ENCODE measurements at places on chromosomes 16 and 17.

DNA sequence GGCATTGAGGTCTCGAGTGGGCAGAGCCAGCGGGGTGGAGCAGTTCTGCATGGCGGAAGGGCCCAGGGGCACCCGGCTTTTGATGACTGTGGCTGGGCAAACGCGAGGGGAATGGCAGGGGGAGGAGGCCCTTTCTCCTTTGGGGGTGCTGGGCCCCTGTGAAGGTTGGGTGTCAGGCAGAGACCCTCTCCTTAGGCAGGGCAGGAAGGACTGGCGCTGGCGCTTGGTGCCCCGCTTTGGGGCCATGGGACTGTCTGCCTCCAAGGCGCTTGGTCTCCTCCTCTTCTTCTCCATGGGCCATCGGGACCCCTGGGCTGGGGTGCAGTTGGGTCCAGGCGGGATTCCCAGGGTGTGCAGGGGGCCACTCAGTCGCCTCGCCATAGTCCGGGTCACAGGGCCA lies 12.8 kb upstream of the GFAP start:
- no peak for DNase-seq

- DNase-seq = no peak
Measured at GRCh38 chr17:79048826-79049755, 25.1 kb downstream of the C1QTNF1 start.

DNA sequence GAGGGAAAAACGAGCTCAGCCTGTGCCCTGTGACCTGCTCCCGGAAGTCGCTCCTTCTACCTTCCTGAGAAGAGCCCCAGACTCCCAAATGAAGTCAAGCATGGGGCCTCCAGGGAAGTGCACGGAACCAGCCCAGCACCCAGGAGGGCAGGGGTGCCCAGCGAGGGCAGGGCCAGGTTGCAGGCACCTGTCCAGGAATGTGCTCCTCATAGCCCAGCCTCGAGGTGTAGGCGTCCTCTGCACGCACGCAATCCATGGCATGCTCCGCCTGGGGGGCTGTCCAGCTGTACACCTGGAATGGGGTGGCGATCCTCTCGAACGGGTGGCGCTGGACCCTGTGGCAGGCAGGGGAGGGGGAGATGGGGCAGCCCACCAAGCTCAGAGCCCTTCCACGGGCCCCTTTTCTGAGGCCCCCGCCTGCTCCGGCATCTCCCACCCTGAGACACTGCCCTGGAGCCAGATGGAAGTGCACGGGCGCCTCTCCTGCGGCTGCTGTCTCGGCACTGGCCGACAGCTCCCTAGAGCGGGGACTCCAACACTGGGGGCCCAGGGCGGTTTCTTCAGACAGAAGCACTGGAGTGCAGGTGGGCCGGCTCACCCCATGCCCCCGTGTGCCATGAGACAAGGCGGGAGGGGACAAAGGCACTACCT lies 10.9 kb downstream of the CLUH start:
- no peak for DNase-seq

- no peak for DNase-seq
Measured at GRCh38 chr16:27498916-27499658, 50.6 kb downstream of the GTF3C1 start.

- DNase-seq = no peak
Measured at GRCh38 chr16:25030420-25031131, 15.4 kb upstream of the ARHGAP17 start.

GRCh38 chr17:35084987-35085386 lies 21.5 kb upstream of the RFFL start:
- no peak for DNase-seq

DNA sequence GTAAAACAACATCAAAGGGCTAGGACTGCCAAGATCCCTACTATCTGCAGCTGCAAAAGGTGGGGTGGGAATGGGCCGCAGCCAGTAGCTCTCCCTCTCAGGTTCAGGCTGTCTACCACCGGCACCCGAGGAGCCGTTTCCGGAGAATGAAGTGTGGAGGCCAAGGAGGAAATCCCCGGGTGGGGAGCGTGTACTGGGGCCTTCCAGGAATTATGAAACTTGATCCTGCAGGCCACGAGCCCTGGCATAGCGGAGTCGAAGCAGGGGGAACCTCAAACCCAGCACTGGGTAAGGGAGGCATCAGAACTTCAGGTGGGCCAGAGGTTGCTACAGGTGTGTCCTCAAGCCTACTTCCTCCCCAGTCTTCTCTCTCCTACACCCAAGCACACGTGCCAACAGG lies 5.1 kb downstream of the INPP5K start:
- no peak for DNase-seq

- no peak for DNase-seq
Measured at GRCh38 chr17:27206447-27206846, 87.5 kb upstream of the WSB1 start.

- DNase-seq = no peak
Measured at GRCh38 chr17:74798239-74798707, 22.1 kb upstream of the NAT9 start.

GRCh38 chr17:8345052-8345690 lies 5.5 kb downstream of the ODF4 start:
- peak; percentile 48 for DNase-seq

DNA sequence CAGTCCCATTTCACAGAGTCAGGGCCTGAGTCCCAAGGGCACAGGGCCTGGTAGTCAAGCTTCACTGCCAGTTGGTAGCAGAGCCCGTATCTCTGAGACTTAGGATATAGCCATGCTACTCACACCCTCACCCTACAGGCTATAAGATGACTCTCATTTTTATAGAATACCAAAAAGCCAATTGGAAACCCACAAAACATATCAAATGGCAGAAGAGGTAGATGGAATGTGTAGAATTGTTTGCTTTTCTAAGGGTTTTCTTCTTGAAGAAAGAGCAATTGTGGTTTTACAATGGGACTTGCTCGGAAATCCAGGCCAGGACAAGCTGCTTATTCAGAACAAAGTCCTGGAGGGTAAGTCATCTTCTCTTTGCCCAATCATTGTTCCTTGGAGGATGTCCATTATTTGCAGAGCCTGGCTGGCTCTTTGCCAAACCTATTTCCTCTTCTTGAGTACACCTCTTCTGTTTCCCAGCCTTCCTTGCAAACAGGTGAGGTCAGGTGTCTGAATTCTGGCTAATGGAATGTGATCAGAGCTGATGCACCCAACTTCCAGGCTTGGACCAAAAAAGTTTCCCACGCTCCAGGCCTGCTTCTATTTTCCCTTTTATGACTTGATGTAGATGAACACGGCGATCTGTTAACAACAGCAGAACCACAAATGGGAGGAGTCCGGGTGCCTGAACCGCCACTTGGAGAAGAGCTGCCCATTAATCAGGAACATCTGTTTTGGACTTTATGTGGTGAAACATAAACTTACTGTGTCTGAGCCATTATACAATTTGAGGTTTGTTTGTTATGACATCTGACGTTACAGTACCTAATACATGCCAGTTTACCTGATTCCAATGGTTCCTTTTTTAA lies 16.9 kb upstream of the CCL22 start:
- peak; percentile 36 for DNase-seq

GRCh38 chr16:57791195-57791892 lies 10.9 kb downstream of the KIFC3 start:
- no peak for DNase-seq

GRCh38 chr16:54928016-54928356 lies 2.7 kb upstream of the IRX5 start:
- DNase-seq = peak; percentile 69

DNA sequence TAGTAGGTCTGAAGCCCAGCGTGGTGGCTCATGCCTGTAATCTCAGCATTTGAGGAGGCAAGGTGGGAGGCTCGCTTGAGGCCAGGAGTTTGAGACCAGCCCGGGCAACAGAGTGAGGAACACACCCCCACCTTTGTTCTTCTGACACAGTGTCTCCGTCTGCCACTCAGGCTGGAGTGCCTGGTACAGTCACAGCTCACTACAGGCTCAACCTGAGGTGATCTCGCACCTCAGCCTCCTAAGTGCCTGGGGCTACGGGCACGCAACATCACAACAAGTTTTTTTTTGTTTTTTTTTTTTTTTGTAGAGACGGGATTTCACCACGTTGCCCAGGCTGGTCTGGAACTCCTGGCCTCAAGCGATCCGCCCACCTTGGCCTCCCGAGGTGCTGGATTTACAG lies 6.7 kb upstream of the TLCD3A start:
- DNase-seq = no peak

DNA sequence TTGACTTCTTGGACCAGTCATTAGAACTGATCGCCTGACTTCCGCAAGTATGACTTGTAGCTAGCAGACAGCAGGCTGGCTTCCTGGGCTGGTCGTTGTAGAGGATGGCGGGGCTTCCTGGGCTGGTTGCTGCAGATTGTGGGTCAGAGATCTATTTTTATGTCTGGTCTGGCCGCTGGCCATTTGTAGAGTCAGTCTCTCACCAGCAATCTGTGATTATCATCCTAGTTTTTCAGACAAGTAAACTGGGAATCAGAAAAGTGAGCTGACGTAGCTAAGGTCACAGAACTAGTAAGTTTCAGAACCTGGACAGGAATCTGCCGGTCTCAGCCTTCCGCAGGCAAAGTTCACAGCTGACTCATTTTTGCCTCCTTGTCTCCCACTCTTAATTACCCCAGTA lies 19.1 kb downstream of the GPR142 start:
- no peak for DNase-seq

DNA sequence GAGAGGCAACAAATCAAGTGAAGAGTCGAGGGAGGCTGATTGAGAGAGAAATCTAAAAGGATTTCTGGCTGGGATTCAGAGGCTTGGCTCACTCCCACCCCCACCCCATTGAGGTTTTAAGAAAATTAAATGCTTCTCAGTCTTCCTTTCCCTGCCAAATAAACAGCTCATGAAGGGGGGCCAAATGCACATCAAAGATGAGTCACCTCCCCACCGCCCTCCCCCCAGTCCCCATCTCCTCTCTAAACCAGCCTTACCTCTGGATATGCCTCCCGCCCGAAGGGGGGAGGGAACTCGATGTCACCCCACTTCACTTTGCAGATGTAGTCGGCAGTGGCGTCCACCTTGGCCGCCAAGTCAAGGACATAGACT lies 11.6 kb downstream of the ACLY start:
- no peak for DNase-seq

GRCh38 chr16:4535627-4536108 lies 2.9 kb downstream of the CDIP1 start:
- DNase-seq = no peak

GRCh38 chr17:40937384-40937819 lies at the start of gene KRT23:
TSS of gene KRT23 (minus strand) at chr17:40937646. CDS start at chr17:40936603, 1,043 bp downstream.
- peak; percentile 94 for DNase-seq

DNA sequence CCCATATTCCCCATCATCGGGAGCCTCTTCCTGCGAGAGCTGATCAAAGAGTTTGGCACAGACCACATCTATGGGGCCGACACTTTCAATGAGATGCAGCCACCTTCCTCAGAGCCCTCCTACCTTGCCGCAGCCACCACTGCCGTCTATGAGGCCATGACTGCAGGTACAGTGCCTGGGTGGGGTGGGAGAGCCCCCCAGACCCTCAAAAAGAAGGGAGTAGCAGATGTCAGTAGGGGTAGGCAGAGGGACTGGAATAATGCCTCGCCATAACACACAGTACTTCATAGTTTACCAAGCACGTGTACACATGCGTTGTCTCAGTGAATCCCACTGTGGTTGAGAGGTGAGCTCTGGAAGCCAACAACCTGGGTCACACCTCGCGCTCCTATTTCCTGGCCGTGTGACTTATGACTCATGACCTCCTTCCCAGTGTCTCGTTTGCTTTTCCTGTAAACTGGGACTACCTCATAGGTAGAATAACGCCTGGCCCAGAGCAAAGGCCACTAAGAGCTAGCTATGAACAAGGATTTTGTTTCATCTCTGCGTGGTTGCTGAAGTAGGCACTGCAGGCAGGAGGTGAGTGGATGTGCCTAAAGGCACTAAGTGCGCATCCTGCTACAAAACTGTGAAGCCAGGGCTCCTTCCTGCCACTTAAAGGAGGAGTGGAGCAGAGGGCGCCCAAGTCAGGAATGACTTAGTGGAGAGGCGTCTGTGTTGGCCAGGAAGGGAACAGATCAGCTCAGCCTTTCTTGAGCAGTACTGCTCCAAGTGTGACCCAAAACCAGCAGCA lies 5.2 kb downstream of the NAGLU start:
- DNase-seq = no peak

GRCh38 chr17:83189044-83190003 lies 109.9 kb downstream of the METRNL start:
- peak; percentile 94 for DNase-seq

GRCh38 chr16:84278968-84279367 lies 15.7 kb upstream of the WFDC1 start:
- DNase-seq = no peak

- peak; percentile 27 for DNase-seq
Measured at GRCh38 chr17:21213638-21214014, 335 bp downstream of the TMEM11 start.

DNA sequence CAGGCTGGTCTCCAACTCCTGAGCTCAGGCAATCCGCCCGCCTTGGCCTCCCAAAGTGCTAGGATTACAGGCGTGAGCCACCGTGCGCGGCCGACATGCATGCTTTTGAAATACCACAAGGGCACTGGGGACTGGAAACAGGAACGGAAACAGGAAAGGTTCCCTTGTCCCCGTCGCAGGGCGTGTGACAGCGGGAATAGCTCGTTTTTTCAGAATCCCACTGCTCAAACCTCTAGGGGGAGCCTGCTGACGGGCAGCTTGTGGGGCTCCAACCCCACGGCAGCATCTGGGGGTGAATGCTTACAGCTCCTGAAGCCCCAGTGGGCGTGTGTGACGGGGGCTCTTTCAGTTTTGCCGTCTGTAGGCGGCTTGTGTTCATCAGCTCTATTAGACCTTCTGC lies 18.8 kb upstream of the ASGR2 start:
- DNase-seq = no peak

DNA sequence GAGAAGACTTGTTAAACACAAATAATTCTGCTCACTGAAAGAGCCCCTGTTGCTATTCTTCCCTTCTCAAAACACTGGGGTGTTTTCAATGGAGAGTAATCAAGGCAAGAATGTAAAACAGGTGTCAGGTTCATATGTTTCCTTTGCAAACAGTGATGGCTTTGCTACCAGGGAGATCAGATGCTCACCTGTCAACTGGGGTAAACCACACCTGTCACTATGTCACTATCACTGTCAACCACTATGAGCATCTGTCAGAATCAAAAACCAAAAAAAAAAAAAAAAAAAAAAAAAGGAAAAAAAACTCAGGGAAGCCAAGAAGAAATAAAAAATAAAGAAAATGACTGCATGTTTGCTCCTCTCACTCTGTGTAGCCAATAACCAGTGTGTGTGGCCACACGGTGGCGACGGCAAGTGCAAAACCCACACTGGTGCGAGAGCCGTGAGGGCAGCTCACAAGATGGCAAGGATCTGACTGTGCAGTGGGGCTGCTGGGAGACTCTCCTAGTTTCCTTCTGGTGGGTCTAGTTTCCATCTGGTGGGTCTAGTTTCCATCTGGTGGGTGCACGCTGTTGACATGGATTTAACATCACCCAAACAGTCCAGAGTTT lies 22.7 kb downstream of the USP22 start:
- no peak for DNase-seq

GRCh38 chr16:9860876-9861275 lies 321.4 kb downstream of the GRIN2A start:
- no peak for DNase-seq

DNA sequence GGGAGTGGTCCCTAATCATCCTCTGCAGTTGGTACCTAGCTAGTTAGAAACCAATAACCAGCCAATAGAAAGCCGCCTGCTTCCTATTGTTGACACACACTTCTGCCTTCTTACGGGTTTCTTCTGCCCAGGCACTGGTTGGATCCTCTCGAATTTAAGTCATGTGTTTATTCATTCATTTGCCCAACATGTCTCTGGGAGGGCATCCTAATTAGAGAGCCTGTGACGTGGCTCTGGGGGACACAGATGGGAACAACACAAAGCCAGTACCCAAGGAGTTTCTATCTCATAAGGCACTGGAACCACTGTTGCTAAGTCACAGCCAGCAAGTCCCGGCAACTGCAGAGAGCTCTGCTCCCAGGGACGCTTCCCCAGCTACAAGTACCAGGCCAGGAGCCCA lies 300.7 kb upstream of the TNRC6C start:
- no peak for DNase-seq

GRCh38 chr16:68232335-68232734 lies 3.6 kb downstream of the ESRP2 start:
- DNase-seq = no peak
